Choroid plexus epithelial cell (primary cell): ENCODE measurements at places on chromosomes 16 and 17.

GRCh38 chr16:26909623-26910022 lies 157.1 kb upstream of the C16orf82 start:
- DNase-seq: no peak

- DNase-seq: no peak
Measured at GRCh38 chr16:89178453-89179147, 7.1 kb downstream of the CDH15 start.

- no peak for DNase-seq
Measured at GRCh38 chr17:39714234-39714633, 14.4 kb downstream of the ERBB2 start.

- no peak for DNase-seq
Measured at GRCh38 chr16:17433577-17434451, 36.9 kb downstream of the XYLT1 start.

- DNase-seq: peak; percentile 58
Measured at GRCh38 chr16:69482410-69482991, 58.1 kb downstream of the CYB5B start.

- no peak for DNase-seq
Measured at GRCh38 chr16:10178080-10178479, 4.1 kb downstream of the GRIN2A start.

GRCh38 chr17:73600103-73600871 lies 44.0 kb downstream of the SDK2 start:
- DNase-seq: peak; percentile 11

DNA sequence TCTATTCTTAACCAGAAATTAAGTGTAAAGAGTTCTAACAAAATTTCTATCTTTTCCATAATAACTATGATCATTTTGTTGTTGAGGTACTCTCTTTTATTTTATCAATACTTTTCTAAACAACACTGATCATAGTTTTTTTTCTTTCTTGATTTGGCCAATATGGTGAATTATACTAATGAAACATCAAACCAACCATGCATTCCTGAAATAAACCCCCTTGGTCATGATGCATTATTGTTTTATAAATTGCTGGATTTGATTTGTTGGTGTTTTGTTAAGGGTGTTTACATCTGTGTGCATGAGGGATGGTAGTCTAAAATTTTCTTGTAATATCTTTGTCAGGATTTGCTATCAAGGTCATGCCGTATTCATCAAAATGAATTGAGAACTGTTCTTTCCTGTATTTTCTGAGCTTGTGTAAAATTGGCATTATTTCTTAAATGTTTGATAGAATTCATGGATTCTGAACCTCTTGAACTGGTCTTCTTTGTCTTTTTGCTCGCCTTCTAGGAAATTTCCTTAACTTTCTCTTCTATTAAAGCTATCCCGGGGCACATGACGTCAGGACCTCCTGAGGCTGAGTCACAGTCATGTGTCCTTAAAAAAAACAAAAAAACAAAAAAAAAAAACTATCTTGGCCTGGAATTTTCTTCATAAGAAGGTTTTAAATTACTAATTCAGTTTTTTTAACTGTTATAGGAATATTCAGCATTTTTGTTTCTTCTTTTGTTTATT lies 3.9 kb upstream of the TRIM25 start:
- DNase-seq: peak; percentile 53

DNA sequence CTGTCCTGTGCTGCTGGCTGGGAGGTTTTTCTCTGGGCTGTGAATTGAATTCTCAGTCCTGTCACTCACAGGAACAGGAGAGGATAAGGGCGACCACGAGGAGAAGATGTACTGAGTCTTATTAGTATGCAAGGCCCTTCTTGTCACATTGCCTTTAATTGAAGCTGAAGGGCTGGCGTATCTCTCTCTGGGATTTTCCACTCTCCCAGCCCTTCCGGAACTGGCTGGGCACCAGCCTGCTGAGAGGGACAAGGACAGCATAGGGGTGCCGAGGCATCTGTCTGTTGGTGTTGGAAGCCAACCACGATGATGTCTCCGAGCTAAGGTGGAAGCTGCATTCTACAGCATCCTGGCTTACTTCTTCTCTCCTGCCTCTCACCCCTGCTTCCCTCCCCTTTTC lies 33.2 kb downstream of the GPRC5B start:
- no peak for DNase-seq
